Activated naive CD4-positive, alpha-beta T cell treated with Interleukin-2 at 50 U/mL for 16 hours (primary cell): ENCODE measurements at places on chromosomes 3 and 15.

DNA sequence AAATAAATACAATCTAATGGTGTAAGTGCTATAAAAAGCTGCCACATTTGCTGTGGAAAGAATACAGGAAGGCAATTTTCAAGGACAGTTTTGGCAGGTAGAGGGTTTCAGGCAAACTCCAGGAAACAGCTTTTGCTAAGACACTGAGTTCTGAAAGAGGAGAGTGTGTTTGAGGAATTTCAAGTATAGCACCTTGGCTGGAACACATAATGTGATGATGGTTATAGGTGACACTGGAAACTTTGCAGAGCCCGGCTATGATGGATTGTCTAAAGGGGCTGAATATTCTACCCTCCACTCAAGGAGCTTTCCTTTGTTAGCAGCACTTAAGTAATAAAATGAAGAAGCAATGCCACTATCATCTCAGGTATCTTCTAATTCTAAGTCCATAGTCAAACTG lies 209.4 kb upstream of the TGFBR2 start:
- DNase-seq, result no peak

GRCh38 chr3:194633349-194634004 lies at the start of gene TMEM44:
Gene TMEM44, minus strand, starts transcription at chr3:194633419. Its CDS starts 204 bp downstream, at chr3:194633215.
- DNase-seq, result peak; percentile 62

GRCh38 chr3:17955411-17955810 lies 213.0 kb upstream of the TBC1D5 start:
- DNase-seq, result no peak

GRCh38 chr15:31197497-31198414 lies 96.2 kb upstream of the TRPM1 start:
- peak; percentile 45 for DNase-seq

DNA sequence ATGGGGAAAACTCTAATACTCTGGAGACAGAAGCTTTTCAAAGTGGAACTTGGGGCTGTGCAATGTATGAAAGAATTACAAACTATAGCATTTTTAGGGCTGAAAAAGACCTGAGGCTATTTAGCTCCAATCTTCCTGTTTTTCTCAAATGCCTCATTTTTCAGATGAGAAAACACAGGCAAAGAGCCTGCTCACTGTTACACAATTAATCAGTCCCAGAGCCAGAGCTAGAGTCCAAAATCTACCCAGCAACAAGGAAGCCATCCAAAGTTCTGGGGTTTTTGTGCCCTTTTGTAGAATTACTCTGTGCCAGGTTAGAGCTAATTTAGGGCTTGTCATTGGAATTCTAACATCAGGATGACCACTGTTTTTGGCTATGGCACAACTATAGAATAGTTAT lies 45.5 kb downstream of the GPR149 start:
- DNase-seq, result no peak

DNA sequence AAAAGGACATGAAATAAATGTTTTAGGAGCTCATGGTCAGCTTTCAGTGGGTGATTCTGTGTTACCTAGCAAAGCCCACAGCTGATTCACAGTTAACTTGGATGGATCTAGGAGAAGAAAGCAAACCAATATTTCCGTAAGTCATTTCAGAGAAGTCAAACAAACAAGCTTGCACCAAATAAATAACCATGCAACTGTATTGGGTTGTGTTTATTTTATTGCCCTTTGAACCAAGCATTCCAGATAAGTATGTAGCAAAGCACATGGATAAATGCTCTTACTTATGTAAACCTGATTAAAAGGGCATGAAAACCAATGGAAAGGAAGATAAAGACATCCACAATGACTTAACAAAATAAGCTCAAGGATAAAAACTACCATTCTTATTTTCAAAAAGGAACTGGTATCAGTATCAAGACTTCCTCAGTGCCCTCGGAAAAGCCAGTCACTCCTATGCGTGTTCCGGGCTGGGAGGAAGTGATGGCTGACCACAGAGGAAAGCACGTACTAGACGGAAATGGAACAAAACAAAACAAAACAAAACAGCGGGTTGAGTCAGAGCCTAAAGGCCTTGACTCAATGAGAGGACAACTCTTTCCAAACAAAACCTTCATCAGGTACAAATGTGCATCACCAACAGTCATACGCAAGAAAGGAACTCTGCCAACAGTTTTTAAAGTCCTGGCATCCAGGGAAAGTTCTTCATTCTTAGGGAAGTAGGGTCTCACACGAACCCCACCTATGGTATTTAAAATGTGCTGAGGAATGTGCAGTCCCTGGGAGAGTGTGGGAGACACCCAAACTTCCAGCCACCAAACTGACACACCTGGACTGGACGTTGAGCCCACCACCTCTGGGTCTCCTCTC lies 103.3 kb downstream of the SNRK start:
- peak; percentile 72 for DNase-seq

- no peak for DNase-seq
These were observed 131.0 kb downstream of the NTRK3 start for GRCh38 chr15:88125576-88125975.

DNA sequence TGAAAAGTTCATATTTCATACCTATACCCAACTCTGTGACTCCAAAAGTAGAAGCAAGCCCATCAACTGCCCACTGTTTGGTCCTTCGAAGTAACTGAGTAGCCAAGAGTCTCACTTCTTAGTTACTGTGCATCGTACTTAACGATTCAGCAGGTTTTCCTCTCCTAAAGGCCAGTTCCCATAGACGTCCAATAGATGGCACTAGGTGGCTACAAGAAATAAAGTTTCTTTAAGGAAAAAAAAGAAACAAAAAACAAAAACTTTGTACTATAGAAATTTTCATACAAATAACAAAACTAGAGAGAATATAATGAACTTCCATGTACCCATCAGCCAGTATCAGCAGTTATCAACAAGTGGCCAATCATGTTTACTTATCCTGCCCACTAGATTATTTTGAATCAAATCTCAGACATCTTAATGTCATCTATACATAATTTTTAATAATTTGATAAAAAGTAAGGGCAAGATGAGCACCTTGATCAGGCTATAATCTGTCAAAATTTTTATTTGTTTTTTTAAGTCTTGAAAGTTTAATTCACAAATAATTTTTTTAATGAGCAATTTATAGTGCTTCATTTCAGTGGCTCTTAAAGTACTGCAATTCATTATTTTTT lies 63.8 kb upstream of the ACP3 start:
- DNase-seq, result no peak

GRCh38 chr3:29695201-29695600 lies 414.3 kb downstream of the RBMS3 start:
- DNase-seq, result no peak

GRCh38 chr15:83100097-83100646 lies 7.3 kb upstream of the TM6SF1 start:
- no peak for DNase-seq

DNA sequence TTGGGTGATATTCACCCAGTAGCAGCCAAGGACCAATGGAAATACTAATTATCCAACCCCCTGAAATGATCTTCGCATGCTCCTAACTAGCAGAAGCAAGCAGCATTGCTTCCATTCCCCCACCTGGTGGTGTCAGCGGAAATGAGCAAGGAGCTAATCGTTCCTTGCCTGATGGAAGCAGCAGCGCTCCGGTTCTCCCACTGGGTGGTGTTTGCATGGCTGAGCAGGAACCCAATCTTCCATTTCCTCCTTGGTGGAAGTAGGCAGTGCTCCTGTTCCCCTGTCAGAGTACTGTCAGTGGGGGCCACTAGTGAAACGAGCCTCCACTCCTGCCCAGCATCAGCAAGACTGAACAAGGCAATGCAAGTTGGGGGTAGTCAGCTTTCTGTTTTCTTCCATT lies 311.5 kb downstream of the CACNA2D3 start:
- no peak for DNase-seq

DNA sequence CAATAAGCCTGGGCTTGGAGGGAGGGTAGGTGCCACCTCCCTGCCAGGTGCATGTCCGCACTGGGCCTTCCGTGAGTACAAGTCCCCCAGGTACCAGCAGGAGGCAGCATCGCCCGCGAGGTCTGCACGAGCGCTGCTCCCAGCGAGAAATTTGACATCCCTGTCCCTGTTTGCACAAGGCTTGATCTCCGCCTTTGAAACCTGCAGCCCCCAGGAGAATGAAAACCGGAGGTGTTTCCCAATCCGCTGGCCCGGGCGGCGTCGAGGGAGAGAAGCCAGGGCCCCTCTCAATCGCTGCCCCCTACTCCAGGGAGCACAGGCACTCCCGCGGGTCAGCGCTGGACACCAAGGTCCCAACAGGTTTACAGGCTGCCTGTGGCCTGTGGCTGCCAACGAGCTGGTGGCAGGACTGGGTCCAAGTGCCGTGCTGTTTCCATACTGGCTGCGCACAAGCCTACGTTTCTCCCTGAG lies 961 bp downstream of the HAPLN3 start:
- DNase-seq, result peak; percentile 87

DNA sequence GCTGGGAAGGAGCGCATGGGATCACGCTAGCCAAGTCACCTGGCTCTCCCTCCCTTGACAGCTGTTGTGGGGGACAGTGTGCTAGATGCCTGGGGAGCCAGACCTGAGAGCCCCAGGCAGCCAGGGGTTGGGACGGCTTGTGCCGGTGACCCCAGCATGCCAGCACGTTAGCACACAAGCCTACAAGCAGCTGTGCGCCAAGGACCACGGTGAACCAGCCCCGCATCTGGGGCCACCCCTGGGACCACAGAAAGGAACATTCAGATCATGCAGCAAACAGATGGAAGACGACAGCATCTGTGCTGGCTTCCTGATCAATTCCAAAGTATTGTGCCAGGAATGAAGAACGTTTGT lies 64.8 kb downstream of the NTRK3 start:
- DNase-seq, result no peak

- no peak for DNase-seq
These were observed 27.9 kb downstream of the CFAP100 start for GRCh38 chr3:126422571-126423091.

DNA sequence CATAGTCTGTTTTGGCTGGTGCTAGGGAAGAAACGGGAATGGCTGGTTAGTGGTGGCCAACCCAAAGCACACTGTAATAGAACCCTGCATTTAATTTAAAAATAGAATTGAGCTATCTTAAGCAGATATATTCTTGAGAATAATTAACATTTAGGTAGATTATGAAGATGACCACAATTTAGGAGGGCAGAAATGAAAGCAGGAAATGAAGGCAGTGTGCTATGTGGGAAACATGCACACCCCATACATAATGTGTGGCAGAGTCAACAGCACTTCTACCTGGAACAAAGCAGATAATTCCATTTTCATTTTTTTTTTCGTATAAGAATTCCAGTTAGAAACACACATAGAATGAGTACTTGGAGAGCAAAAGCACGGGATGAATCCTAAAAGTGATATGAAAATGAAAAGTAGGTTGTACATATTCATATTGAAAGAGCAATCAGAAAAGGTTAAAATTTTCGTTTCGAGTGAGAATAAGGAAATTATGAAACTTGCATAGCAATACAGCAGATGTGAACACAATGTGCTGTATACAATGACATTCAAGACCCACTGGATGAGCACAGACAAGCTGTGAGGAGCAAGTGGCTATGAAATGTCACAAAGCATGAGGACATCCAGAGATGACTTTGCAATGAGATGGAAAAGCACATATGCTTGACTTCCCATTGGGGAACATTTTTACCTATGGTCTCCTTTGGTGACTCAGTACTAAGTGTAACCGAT lies 102.6 kb downstream of the TFG start:
- DNase-seq, result no peak

- DNase-seq, result no peak
These were observed 26.0 kb upstream of the SEC62 start for GRCh38 chr3:169940470-169941181.

GRCh38 chr15:66774001-66774814 lies 72.2 kb downstream of the SMAD6 start:
- peak; percentile 21 for DNase-seq

DNA sequence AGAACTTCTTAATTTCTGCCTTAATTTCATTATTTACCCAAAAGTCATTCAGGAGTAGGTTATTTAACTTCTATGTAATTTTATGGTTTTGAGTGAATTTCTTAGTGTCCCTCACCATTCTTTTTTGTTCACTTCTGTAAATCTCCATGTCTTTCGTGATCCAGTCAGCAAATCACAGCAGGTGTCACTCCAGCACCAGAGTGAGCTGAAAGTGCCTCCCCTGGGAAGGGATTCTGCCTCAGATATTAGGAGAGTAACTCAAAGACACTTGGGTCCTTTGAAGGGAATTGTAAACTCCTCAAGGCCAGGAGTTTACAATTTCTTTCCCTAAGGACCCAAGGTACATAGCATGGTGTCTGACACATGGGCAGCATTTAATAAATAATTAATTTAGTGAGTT lies 207.6 kb upstream of the AZI2 start:
- DNase-seq, result no peak

- no peak for DNase-seq
These were observed 1.7 kb downstream of the FLNB start for GRCh38 chr3:58009749-58010535.

- no peak for DNase-seq
These were observed 75.3 kb upstream of the BOC start for GRCh38 chr3:113136071-113136470.

DNA sequence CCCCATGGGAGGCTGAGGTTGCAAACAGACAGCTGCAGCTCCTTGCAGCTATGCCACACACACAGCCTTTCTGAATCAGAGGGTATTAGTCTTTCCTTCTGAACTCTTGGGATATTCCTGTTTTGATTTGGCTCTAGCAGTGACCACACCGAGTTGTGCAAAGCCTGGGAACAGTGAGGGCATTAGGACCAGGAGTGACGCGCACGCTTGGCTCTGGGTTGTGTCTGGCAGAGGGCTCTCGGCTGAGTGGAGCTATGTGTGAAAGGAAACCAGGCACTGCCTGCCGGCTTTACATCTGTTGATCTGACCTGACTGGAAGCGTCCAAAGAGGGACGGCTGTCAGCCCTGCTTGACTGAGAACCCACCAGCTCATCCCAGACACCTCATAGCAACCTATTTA lies at the start of gene GALNT15:
Gene GALNT15 (plus strand): TSS at position 292 of the 400 bp plus-strand sequence. CDS start 472 bp downstream, outside the sequence.
- no peak for DNase-seq

DNA sequence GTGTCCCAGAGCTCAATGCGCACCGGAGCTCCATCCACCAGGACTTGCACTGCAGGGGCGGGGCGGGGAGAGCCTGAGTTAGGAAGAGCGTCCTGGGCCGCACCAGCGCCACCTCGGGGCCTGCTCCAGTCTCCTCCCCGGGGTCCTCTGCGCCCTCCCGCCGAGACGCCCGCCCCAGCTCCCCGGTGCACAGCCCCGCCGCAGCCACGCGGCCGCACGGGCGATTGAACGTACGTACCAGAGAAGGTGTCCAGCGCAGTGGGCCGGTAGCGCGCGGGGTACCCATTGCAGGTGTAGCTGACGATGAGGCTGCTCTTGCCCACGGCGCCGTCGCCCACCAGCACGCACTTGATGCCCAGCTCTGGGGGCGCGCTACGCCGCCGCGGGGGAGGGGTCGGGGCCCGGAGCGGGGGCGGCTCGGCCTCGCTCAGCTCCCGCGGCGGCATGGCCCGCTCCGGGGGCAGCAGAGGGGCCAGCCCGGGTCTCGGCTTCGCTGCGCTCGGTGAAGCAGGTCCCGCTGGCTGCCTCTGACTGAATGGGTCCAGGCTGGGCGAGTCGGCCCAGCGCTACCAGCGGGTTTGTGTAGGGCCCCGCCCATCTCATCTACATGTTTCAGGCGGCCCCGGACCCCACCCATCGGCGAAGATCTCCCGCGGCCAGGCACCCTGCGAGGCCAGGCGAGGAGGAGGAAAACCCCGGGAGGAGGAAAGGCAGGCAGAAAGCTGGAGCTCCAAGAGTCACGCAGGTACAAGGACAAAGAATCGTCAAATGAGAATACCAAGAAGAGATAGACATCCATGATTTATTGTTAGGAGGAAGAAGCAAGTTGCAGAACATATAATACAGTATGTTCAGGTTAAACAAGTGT lies at the start of gene RHOV:
Gene RHOV (minus strand): TSS at position 541 of the 868 bp plus-strand sequence. CDS start 95 bp downstream, at position 446.
- peak; percentile 59 for DNase-seq
